ENCODE measurements at places on chromosomes 4 and X. TPM values are rescaled to one million over a fixed set of nuclear protein-coding genes. Genes with fewer than 3 reads are reported as not detected.

DNA sequence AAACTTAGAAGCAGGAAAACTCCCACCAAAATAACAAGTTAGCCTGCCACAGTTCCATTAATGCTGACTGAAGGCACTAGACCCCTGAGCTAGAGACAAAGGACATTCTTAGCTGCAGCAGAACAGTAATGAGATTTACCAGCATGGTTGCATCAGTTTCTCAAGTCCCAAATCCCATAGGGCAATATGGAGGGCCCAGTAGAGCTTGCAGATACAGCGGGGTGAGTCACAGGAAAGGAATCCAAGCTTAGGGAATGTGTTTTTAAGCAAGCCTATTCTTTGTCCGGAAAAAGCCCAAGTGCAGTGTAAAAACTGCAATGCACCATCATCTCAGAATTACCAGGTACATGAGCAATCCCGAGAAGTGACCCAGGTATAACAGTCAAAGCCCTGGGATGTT, 51.3 kb upstream of the EXOC1L start:
- H3K27me3 ChIP-seq: peaks cover 4% of the 10 kb centered on the region
- no peaks in the 10 kb centered on the region for H3K36me3 ChIP-seq
- H3K27ac ChIP-seq: no peak overlapping the region
- DNase-seq: no peak

DNA sequence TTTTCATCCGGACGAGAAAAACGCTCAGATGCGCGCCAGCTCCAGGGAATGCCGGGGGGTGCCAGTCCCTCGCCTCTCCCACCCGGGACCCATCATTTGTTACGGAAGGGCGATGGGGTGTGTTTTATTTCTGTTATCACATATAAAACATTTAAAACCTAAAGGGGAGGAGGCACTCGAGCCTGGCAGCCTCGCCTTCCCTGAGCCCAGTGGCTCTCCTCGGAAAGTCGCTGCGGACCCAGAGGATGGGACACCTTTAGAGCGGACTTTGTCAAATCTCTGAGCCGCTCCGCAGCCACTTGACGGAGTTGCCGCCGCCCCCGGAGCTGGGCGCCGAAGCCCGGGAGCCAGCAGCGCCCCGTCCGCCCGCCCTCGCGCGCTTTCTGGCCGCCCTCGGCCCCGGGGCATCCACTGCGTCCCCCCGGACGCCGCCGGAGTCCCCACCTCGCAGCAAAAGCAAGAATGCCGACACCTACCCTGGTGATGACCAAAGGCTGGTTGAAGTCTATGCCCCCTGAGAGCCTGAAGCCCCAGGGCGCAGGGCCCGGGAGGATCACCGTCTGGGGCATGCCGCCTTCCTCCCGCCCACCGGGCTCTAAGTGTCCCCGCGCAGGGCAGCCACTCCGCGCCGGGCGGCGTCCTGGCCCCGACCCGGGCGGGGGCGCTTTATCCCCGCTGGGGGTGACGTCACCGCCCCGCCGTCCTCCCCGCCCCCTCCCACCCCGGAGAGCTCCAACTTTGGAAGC, at the start of gene PDLIM3:
TSS of gene PDLIM3 (minus strand) at position 642 of the 746 bp plus-strand sequence. CDS start at position 569, 73 bp downstream.
- H3K4me1 ChIP-seq: peaks cover 4% of the 10 kb centered on the region
- no peak within 1 kb of the TSS for H3K4me3 ChIP-seq
- no peaks in the 10 kb centered on the region for H3K36me3 ChIP-seq
- DNase-seq: no peak

GRCh38 chrX:125436855-125437254, 117.2 kb downstream of the TEX13C start:
- no peak overlapping the region for H3K27ac ChIP-seq
- no peaks in the 10 kb centered on the region for H3K4me1 ChIP-seq
- no peaks in the 10 kb centered on the region for H3K27me3 ChIP-seq

GRCh38 chr4:160251522-160252170, 1148.8 kb downstream of the RAPGEF2 start:
- no peaks in the 10 kb centered on the region for H3K4me1 ChIP-seq
- H3K36me3 ChIP-seq: no peaks in the 10 kb centered on the region
- no peaks in the 10 kb centered on the region for H3K27me3 ChIP-seq
- H3K27ac ChIP-seq: no peak overlapping the region

DNA sequence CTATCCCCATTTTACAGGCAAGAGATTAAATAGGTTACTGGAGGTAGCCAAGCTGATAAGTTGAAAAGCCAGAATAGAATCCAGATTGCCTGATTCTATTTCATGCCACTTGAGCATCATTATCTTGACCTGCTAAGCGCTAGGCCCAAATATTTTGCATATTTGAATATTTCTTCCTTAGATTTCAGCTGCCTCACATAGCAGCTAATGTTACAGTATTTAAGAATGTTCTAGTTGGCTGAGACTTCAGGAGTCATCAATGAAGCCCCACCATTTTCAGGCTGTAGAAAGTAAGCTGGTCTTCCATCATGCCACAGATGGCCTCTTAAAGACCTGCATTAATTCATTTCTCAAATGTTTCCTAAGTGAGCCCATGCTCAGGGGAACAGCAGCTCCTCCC, 121.4 kb downstream of the SHROOM3 start:
- DNase-seq: no peak
- no peak overlapping the region for H3K4me3 ChIP-seq
- no peak overlapping the region for H3K27ac ChIP-seq
- no peaks in the 10 kb centered on the region for H3K4me1 ChIP-seq
- peaks cover 5% of the 10 kb centered on the region for H3K27me3 ChIP-seq

- H3K27ac ChIP-seq: no peak overlapping the region
- DNase-seq: no peak
- H3K4me3 ChIP-seq: no peak overlapping the region
Observed at GRCh38 chr4:77268108-77268507, 111.1 kb downstream of the CCNG2 start.

GRCh38 chrX:107537815-107538214, 88.4 kb downstream of the FRMPD3 start:
- no peak overlapping the region for H3K4me3 ChIP-seq
- no peaks in the 10 kb centered on the region for H3K36me3 ChIP-seq
- H3K27ac ChIP-seq: no peak overlapping the region
- H3K4me1 ChIP-seq: no peaks in the 10 kb centered on the region

DNA sequence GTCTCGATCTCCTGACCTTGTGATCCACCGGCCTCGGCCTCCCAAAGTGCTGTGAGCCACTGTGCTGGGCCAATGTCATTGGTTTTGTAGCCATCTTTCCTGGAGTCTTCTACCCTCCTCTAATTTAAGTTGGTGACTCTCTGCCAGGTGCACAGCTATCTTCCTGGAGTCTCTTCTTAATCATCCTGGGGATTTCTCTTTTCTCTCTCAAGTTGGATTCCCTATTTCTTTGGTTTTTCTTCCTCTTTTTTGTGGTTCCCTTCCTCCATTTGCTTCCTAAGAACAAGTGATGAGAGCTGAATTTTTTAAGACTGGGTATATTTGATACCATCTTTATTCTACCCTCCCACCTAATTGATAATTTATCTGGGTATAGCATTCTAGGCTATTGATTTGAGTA, 113.8 kb downstream of the SYNPO2 start:
- peaks cover 5% of the 10 kb centered on the region for H3K27me3 ChIP-seq
- H3K4me3 ChIP-seq: no peak overlapping the region
- no peaks in the 10 kb centered on the region for H3K36me3 ChIP-seq
- no peak overlapping the region for H3K27ac ChIP-seq
- H3K4me1 ChIP-seq: no peaks in the 10 kb centered on the region

- no peak overlapping the region for H3K4me3 ChIP-seq
- H3K36me3 ChIP-seq: no peaks in the 10 kb centered on the region
- no peak for DNase-seq
- no peaks in the 10 kb centered on the region for H3K4me1 ChIP-seq
- no peak overlapping the region for H3K27ac ChIP-seq
- H3K27me3 ChIP-seq: peaks cover 2% of the 10 kb centered on the region
Observed at GRCh38 chr4:47646372-47646771, 161.3 kb downstream of the ATP10D start.

GRCh38 chr4:106795326-106795725, 240.8 kb downstream of the DKK2 start:
- H3K36me3 ChIP-seq: no peaks in the 10 kb centered on the region
- no peak overlapping the region for H3K4me3 ChIP-seq
- no peaks in the 10 kb centered on the region for H3K4me1 ChIP-seq
- no peaks in the 10 kb centered on the region for H3K27me3 ChIP-seq

DNA sequence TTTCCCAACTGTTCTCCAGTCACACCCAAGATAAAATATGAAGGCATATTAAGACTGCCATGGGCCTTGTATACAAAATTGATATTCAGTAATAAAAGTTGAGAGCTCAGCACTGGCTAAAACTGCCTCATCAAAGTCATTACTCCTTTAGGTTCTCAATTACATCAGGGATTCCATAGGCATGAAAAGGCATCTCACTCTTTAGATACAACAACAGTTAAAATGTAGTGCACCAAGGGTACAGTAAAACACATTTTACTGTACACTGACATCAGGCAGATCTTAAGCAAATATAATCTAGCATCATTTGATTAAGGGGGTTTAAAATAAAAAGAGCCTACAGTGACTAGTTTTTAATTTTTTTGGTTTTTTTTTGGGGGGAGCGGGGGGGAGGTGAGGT, 107.7 kb downstream of the PPP3CA start:
- no peak for DNase-seq
- H3K4me1 ChIP-seq: peaks cover 1% of the 10 kb centered on the region
- peaks cover 8% of the 10 kb centered on the region for H3K27me3 ChIP-seq
- H3K27ac ChIP-seq: no peak overlapping the region
- no peak overlapping the region for H3K4me3 ChIP-seq

DNA sequence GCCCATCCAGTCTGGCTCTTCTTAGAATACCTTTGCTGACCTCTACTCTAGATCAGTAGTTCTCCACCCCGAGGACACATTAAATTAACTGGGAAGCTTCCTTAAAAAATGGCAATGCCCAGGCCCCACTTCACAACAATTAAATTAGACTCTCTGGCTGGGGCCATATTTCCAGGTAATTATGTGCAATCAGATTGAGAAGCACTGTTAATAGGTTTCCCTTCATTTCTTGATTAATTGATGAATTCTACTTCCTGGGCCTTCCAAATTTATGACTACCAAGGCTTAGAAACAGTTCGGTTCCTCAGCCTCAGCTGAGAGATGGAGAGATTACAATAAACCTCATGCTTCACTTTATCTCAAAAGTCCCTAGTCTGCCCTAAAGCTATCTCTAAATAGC, 71.7 kb upstream of the LIMCH1 start:
- H3K27ac ChIP-seq: no peak overlapping the region
- no peak for DNase-seq
- no peak overlapping the region for H3K4me3 ChIP-seq
- no peaks in the 10 kb centered on the region for H3K4me1 ChIP-seq
- no peaks in the 10 kb centered on the region for H3K36me3 ChIP-seq
- H3K27me3 ChIP-seq: no peaks in the 10 kb centered on the region

- H3K27me3 ChIP-seq: peaks cover 3% of the 10 kb centered on the region
- H3K4me1 ChIP-seq: no peaks in the 10 kb centered on the region
- H3K27ac ChIP-seq: no peak overlapping the region
- H3K36me3 ChIP-seq: no peaks in the 10 kb centered on the region
- no peak for DNase-seq
Observed at GRCh38 chr4:158630893-158631292, 40.8 kb downstream of the C4orf46 start.

GRCh38 chr4:150009533-150009932, 68.7 kb upstream of the DCLK2 start:
- H3K4me3 ChIP-seq: no peak overlapping the region
- no peak overlapping the region for H3K27ac ChIP-seq
- H3K36me3 ChIP-seq: no peaks in the 10 kb centered on the region
- DNase-seq: no peak
- peaks cover 12% of the 10 kb centered on the region for H3K27me3 ChIP-seq
- peaks cover 4% of the 10 kb centered on the region for H3K4me1 ChIP-seq

DNA sequence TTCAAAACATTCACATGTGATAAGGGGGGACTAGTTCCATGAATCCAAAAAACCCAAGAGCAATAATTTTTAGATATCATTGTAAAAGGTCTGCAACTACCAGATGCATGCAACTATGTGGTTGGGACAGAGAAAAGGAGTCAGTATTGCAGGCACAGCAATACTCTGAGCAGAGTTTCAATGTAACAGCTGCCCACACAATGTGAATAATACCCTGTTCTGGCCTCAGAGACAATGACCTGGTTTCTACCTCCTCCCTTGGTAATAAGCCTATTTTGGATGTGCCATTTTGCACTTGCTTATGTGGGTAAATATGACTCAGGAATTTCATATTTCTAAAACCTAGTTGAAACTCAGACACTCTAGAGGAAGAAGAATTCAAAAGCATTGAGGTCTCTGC, 194.8 kb upstream of the RASGEF1B start:
- no peak for DNase-seq
- no peak overlapping the region for H3K27ac ChIP-seq
- peaks cover 3% of the 10 kb centered on the region for H3K27me3 ChIP-seq
- peaks cover 11% of the 10 kb centered on the region for H3K4me1 ChIP-seq

GRCh38 chr4:107148904-107149303, 112.8 kb upstream of the DKK2 start:
- H3K4me3 ChIP-seq: no peak overlapping the region
- no peaks in the 10 kb centered on the region for H3K4me1 ChIP-seq
- H3K36me3 ChIP-seq: no peaks in the 10 kb centered on the region
- H3K27me3 ChIP-seq: no peaks in the 10 kb centered on the region
- H3K27ac ChIP-seq: no peak overlapping the region
- DNase-seq: no peak

GRCh38 chr4:124790471-124790870, 77.9 kb upstream of the ANKRD50 start:
- no peaks in the 10 kb centered on the region for H3K36me3 ChIP-seq
- H3K27me3 ChIP-seq: no peaks in the 10 kb centered on the region
- no peak overlapping the region for H3K4me3 ChIP-seq
- H3K27ac ChIP-seq: no peak overlapping the region
- H3K4me1 ChIP-seq: no peaks in the 10 kb centered on the region

GRCh38 chr4:98746530-98746929, 88.1 kb upstream of the TSPAN5 start:
- no peak overlapping the region for H3K27ac ChIP-seq
- no peaks in the 10 kb centered on the region for H3K27me3 ChIP-seq
- H3K4me3 ChIP-seq: no peak overlapping the region
- no peak for DNase-seq
- peaks cover 6% of the 10 kb centered on the region for H3K4me1 ChIP-seq

- peaks cover 3% of the 10 kb centered on the region for H3K27me3 ChIP-seq
- no peak overlapping the region for H3K27ac ChIP-seq
- no peak overlapping the region for H3K4me3 ChIP-seq
- no peak for DNase-seq
Observed at GRCh38 chr4:113059449-113060182, 10.2 kb downstream of the ANK2 start.

GRCh38 chr4:82275431-82276331, 98.1 kb downstream of the HNRNPD start:
- DNase-seq: no peak
- no peak overlapping the region for H3K27ac ChIP-seq
- H3K4me1 ChIP-seq: peaks cover 3% of the 10 kb centered on the region
- peaks cover 19% of the 10 kb centered on the region for H3K27me3 ChIP-seq
- H3K4me3 ChIP-seq: no peak overlapping the region

DNA sequence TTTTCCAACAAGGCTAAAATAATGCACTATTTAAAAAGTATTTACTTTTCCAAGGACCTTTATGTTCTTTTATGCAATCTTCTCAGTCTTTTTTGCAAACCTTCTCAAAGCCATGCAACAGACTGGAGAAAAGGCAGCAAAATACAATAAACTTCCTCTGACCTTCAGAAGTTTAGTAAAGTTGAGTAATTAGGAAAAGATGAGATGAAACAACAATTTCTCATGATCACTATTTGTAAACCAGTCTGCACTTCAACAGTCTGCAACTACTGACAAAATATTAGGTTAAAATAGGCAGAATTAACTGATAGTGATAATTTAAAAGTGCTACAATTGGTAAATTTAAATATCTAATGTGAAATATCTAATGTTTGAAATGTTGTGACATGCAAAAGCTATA, 884.9 kb upstream of the PCDH10 start:
- no peak overlapping the region for H3K27ac ChIP-seq
- no peaks in the 10 kb centered on the region for H3K27me3 ChIP-seq
- no peaks in the 10 kb centered on the region for H3K36me3 ChIP-seq

The SHISA3 gene
- total RNA-seq: 0.80 TPM

The CT45A10 gene
- total RNA-seq: not detected

The PITX2 gene
- not detected for total RNA-seq

The FATE1 gene
- not detected for total RNA-seq

The SSX1 gene
- total RNA-seq: not detected

The WDR17 gene
- 1.4 TPM for total RNA-seq

The FHDC1 gene
- total RNA-seq: 0.07 TPM

The PYURF gene
- 51.2 TPM for total RNA-seq

All from activated T-helper 2 cell treated with anti-CD3 and anti-CD28 coated beads, Interferon-gamma antibody, Interleukin-2, Interleukin-4, amounts not matched to agents 10 μg/mL and 5 μg/mL and 100 μg/mL, durations not matched to agents 14 hours and 24 hours and 36 hours (primary cell).